Activated T-cell treated with anti-CD3 and anti-CD28 coated beads for 48 hours (primary cell): ENCODE measurements at places on chromosomes 11 and 22.

- no peak for DNase-seq
These were observed 191.7 kb downstream of the DSCAML1 start for GRCh38 chr11:117605331-117605730.

DNA sequence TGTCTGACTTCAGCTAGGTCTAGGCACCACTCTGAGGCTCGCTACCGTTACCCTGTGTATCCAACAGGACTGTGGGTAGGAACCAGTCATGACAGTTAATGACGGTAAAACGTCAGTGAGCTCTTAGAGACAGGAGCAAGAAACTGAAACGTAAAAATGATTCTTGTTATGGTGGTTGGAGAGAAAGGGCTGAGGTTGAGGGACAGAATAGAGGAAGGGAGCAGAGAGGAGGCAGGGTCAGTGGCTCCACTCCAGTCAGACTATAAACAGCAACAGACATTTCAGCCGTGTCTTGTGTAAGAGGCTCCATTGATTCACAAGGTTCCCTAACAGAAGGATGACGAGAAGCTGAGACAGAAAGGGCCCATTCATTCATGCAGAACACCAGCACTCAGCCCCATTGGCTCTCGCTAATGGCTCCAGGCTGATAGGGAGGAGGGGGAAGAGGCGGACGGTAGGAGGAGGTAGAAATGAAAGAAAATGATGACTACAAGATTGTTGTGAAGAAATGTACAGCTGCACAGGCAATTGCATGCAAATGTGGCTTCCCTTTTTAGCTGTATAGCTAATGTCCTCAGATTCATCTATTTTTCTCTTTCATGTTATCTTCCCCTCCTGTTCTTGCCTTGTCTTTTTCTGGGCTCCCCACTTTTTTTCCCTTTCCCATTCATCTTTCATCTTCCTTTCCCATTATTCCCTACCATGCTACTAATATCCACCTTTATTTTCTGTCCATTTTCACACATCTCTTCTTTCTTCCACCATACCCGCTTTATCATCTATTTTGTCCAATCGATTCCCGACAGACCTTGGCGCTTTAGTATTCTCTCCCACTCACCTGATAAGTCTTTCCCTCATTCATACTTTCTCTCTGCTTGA, 34.3 kb downstream of the ETS1 start:
- no peak for DNase-seq

- DNase-seq = no peak
These were observed 4.9 kb downstream of the LGALS1 start for GRCh38 chr22:37680191-37680851.

DNA sequence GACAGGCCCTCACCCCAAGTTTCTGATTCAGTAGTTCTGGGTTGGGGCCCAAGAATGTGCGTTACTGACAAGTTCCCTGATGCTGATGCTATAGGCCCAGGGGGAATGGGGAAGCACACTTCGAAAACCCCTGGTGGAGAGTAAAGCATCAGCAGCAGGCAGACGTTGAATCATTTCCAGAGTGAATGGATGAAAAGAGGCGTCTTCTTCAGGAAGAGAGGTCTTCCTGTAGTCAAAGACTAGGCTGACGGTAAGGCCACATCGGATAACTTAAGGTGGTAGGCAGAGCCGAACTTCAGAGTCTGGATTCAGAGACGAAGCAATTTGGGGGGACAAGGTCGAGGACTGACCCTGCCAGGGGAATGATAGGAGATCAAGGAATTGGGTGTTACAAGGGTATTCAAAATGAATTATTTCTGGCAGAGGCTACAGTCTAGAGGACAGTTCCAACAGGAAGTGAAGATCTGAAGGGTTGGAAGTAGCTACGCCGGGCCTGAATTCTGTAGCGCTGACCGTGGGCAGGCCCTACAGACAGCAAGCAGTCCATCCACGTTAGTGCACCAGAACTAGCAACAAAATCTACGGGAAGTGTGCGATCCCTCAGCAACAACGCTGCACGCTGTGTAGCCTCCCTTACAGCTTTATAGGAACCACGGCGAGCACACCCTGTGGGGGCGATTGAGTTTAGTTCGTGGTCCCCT, 862 bp upstream of the CENATAC start:
- DNase-seq = peak; percentile 38

GRCh38 chr11:9269492-9270013, 4.4 kb upstream of the DENND5A start:
- no peak for DNase-seq

DNA sequence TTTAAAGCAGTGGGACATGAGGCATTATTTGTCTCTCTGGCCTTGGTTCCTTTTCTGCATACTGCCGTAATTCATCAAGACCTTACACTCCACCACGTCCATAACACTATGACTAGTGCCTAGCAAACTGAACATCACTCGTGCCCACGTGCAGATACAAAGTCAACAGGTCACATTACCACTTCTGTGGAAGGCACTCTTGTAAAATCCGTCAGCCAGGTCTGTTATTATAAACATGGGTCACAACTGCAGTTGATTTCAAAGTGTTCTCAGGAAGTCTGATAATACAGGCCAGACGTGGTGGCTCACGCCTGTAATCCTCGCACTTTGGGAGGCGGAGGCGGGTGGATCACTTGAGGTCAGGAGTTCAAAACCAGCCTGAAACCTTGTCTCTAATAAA, 14.1 kb downstream of the VSIG10L2 start:
- no peak for DNase-seq

DNA sequence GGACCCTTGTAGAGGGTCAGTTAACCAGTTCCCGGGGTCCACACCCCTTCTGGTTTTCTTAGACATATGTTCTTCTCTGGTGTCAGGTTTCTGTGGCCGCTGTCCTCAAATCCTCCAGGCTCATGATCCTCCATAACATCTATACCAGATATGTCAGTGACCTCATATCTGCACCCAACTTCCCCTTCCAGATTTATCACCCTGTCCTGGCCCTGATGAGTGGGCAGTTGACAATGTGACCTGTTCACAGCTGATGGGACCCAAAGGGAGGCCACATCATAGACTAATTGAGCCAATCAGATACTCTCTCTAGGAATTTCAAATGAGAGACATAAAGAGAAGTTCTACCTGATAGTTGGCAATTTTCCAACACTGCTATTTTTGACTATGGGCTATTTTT, 5.1 kb downstream of the DKK3 start:
- DNase-seq = no peak

GRCh38 chr11:32830413-32830738, 649 bp downstream of the PRRG4 start:
- no peak for DNase-seq
